ENCODE measurements at places on chromosomes 13 and 19.
A peak's percentile ranks its signal among the peaks of the same experiment; 100 is the strongest.

GRCh38 chr19:9793071-9793591, 24.6 kb upstream of the ZNF846 start:
- DNase-seq = no peak

DNA sequence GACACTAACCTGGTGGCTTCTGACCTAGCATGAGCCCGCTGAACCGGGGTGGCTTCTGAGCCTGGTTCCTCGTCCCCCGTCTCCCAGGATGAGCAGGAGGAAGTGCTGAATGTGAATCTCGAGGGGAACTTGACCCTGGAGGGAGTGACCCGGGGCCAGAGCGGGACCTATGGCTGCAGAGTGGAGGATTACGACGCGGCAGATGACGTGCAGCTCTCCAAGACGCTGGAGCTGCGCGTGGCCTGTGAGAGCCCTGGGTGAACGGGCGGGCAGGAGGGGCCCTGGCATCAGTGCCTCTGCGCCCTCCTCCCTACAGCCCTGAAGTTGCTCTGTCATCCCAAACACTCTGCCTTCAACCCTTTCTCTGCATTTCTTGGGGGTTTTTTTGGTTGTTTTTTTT, 5.6 kb downstream of the BCAM start:
- DNase-seq = no peak

GRCh38 chr13:84417416-84417815, 535.1 kb upstream of the SLITRK1 start:
- DNase-seq = no peak

DNA sequence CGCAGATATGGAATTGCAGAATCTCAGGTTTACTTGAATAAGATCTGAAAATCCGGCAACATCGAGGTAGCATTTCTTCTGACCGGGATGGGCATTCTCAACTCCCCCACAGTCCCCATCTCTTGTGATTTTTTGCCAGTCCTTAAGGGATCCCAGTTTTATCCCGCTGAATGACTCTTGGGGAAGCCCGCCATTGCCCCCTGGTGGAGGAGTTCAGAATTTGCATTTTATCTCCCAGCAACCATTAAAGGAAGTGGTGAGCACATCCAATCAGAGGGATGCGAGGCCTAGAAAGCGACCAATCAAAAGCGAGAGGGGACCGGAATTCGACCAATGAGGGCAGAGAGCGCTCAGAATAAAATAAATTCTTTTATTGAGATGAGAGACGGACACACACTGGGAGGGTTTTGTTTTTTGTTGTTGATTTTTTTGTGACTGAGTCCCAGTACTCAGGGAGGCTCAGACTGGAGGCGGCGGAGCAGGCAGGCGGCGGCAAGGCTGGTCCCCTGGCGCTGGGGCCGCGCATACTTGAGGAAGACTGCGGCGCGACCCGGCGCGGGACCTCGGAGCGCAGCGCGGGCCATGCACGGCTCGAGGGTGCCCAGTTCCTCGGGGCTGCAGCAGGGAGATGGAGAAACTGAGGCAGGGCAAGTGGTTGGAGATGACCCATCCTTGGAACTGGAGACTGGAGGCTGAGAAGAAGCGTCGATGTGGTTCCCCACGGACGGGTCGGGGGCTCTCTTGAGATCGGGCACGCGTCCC, 3.9 kb upstream of the TTC9B start:
- peak; percentile 73 for DNase-seq

GRCh38 chr19:411723-412355, 2.9 kb upstream of the C2CD4C start:
- DNase-seq = peak; percentile 42

DNA sequence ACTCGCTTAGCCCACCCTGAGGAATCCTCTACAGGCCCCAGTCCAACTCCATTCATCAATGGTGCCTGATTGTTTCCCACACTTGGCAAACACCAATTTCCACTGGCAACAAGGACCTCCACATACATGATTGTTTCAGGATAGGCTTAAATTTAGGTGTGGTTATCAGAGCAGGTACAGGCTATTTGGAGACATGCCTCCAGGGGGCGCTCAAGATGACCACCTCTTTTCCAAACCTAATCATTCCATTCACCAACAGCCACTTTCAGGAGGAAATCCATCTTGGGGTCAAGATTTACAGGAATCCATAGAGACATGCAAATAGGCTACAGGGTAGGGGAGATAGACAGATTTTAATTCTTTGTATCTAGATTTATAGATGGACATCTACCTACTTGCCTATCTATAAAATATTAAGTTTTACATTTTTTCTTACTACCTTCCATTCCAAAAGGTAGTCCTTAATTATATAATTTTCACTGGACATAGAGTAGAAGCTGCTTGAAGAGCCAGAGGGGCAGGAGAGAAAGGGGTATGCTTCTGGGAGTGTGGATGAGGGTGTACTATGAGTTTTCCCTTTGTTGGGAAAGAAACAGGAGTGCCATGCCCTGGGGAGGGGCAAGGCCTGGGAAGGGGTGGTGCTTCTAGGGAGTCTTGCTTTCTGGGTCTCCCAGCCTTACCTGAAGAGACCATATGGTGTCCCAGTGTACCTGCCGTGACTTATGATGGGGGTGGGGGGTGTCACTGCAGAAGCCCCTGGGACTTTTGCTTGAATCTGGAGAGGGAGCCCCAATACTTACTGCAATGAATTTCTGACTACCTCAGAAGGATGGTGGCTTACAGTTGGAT, 14.1 kb upstream of the PCDH8 start:
- DNase-seq = peak; percentile 47

GRCh38 chr13:108176685-108177274, 38.6 kb downstream of the LIG4 start:
- DNase-seq = no peak

DNA sequence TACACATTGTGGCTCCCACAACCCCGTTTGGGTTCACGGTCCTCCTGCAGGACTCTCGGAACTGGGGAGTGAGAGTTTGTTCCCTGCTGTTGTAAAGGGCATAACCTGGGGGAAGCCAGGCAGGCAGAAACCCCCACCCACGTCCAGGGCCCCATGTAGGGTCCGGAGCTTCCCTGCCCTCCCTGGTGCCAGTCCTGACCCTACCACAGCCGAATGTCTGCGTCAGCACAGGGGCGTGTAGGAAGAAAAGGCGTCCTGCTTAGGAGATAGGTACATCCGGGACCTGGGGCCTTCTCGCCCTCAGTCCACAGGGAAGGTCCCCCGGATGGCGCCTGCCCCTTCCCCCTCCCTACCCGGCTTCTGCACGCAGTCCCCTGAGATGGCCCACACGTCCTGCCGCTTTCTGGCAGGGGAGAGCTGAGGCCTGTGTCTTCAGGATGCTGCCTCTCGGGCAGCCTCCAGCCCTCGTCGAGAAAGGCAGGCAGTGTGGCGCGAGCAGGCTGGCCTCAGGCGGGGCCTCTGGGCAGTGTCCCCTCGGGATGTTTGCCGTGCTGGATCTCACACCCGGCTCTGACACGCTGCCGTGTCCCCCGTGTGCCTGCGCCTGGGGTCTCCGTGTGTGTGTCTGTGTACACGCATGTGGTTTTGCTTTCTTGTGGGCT, 19.1 kb downstream of the CSNK1G2 start:
- no peak for DNase-seq

DNA sequence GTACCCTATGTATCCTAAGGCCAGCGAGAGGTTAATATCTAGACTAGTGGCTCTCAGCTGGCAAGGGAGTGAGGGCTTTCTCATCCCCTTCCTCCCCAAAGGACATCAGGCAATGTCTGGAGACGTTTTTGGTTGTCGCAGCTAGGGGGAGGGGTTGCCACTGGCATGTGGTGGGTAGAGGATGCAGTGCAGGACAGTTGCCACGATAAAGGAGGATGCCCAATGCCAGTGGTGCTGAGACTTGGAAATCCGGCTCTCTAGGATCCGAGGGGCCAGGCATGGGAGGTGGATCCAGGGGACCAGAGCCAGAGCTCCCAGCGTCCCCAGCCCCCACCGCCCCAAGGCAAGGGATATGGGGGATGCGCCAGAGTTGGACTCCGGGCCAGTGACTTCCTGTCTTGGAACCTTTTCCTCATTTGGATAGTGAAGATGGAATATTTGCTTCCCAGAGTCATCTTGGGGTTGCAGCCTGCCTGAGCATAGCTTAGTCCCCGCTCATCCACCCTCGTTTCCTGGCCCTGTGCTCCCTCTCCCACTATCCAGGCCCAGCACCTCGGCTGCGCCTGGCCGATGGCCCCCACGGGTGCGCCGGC, 4.9 kb downstream of the SSC5D start:
- DNase-seq = no peak

GRCh38 chr13:84684804-84685203, 802.5 kb upstream of the SLITRK1 start:
- DNase-seq = no peak

All from retina (tissue), 1 donor.